Stimulated activated CD8-positive, alpha-beta memory T cell treated with anti-CD3 and anti-CD28 coated beads, Interleukin-7, amount 100 ng/mL, for 1 hour (primary cell): ENCODE measurements at places on chromosomes 11 and 22.
A peak's percentile ranks its signal among the peaks of the same experiment; 100 is the strongest.

DNA sequence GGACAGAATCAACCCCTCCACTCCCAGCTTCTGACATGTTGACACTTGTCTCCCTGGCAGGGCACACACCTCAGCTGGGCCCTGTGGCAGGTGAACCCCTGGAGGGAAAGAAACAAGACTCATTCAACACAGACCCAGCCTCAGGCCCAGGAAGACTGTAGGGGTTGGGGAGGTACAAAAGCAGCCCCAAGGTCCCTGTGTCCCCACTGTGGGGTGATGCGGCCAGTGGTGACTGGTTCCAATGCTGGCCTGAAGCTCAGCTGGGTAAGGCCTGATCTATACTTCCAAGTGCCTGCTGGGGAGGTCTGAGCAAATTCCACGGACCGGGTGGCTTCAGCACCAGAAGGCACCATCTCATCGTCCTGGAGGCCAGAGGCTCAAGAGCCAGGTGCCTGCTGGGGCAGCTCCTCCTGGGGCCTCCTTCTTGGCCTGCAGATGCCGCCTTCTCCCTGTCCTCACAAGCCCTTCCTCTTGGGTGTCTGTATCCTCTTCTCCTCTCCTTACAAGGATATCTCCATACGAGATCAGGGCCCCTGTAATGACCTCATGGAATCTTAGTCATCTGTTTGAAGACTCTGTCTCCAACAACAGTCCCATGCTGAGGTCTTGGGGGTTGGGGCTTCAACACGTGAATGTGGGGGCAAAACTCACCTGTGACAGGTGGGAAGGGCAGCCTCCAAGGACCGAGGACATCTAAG lies 1492.1 kb downstream of the BRD1 start:
- no peak for DNase-seq

- DNase-seq = no peak
These were observed 81.3 kb downstream of the C22orf31 start for GRCh38 chr22:28980326-28980725.

DNA sequence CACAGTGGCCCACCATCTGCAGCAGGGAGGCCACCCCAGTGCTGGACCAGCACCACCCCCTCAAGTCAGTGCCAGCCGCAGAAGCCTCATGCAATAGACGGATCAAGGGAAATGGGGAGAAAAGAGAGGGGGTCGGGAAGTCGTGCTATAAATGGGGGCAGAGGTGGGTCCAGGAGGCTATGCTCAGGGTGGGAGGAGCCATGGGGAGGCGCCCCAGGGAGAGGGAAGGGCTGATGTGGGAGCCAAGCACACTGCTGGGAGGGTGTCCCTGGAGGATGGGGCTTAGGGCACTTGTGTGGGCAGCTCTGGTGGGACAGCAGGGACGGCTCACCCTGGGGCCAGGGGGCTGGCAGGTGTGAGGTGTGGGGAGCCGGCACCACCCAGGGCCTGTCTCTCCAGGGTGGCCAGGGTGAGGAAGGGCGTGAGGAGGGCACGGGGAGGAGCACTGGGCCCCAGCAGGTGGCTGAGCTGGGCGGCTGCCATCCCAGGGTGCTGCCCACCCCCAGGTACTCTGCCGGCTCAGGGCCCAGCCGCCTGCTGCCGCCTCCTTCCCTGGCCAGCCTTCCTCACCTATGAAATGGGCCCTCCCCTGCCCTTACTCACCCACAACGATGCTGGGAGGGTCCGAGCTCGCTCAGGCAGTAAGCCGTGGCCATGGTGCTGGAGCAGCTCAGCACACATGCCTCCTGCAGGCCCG lies 18.0 kb downstream of the PHLDA2 start:
- no peak for DNase-seq

DNA sequence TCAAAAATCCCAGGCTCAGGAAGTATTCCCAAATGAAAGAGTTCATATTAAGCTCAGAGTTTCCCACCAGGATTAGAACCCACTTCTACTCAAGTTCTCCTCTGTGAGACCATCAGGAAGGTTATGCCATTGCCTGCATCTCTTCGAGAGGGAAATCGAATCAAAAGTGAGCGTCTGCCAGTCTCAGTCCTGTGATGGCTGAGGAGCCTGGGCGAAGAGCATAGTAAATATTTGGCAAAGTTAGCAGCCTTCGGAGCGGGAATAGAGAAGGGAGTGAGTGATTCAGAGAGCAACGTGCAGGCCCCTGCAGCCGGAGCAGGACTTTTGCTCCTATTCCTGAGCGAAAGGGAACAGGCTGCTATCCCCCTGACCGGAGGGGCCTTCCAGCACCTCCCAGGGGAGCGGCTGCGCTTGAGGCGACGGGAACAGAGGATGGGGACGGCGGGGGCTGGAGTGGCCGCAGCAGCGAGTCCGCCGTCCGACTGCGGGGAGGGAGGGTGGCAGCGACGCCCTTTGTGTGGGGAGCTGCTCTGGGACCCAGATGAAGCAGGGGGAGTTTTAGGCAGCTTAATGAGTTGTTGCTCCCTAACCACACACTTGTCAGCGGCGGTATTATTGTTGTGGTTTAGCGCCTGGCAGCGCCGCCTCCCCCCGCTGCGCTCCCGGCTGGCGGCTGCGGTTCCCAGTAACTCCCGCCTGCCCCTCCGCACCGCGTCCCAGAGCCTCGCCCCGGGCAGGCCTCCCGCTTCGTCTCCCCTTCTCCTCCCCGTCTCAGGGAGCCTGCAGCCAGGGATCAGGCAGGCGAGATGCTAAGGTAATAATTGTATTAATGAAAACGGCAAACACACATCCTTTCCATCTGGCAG lies 21.7 kb upstream of the NRGN start:
- no peak for DNase-seq

DNA sequence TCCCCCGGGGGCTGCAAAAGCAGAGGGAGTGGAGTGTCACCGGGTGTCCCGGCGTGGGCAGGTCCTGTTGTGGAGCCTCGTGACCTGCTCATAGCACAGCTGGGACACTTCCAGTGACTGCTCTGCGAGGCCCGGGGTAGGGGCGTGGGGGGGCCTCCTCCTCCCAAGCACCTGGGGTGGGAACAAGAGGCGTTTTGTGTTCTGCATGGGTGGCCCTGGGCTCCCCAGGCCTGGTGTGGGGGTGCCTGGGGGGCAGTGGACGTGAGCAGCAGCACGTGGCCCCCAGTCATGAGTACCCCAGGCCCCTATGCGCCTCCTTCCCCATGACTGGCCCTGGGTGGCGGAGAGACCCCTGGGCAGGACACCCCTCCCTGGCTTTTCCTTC lies 104.7 kb downstream of the KCNQ1 start:
- no peak for DNase-seq

GRCh38 chr22:29887358-29887757 lies 4.4 kb downstream of the MTMR3 start:
- no peak for DNase-seq

DNA sequence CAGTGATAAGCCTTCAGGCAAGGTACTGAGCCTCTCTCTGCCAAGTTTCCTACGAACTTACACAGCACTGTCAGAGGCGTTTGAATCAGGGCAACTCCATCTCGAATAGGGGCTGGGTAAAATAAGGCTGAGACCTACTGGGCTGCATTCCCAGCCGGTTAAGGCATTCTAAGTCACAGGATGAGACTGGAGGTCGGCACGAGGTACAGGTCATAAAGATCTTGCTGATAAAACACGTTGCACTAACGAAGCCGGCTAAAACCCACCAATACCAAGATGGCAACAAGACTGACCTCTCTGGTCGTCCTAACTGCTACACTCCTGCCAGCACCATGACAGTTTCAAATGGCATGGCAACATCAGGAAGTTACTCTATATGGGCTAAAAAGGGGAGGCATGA lies 20.4 kb upstream of the POGLUT3 start:
- DNase-seq = no peak

DNA sequence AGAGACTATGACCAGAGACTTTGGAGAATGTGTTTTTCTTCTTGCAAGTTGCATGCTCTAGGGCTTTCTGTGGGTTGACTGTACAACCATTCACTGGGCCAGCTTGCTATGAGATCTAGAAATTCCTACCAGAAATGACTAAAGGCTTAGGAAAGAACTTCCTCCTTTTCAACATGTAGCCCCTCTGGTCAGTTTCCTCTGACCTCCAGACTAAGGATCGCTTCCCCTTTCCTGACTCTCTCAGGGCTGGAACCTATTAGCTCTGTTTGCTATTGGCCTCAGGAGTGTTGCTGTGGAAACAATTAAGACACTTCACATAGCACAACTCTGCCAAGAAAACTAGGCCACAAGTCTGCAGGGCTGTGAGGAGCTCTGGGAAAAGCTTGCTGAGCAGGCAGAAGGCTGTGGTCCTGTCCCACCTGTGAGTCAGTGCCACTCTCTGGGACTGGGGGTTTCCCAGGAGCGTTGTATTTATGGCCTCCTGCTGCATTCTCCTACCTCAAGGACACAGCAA lies 10.7 kb downstream of the CRY2 start:
- no peak for DNase-seq

GRCh38 chr22:41642331-41643110 lies 21.4 kb downstream of the XRCC6 start:
- DNase-seq = no peak

- no peak for DNase-seq
These were observed 583.8 kb downstream of the SOX6 start for GRCh38 chr11:15772547-15772946.

DNA sequence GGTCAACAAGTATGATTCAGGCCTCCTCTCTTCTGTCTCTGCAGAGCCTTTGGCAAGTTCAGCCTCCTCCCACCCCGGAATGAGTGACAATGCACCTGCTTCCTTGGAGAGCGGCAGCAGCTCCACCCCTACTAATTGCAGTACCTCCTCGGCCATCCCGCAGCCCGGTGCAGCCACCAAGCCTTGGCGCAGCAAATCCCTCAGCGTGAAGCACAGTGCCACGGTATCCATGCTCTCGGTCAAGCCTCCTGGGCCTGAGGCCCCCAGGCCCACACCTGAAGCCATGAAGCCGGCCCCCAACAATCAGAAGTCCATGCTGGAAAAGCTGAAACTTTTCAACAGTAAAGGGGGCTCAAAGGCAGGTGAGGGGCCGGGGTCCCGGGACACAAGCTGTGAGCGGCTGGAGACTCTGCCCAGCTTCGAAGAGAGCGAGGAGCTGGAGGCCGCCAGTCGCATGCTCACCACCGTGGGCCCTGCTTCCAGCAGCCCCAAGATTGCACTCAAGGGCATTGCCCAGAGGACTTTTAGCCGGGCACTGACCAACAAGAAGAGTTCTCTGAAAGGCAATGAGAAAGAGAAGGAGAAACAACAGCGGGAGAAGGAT lies 220.6 kb downstream of the NAV2 start:
- DNase-seq = no peak

DNA sequence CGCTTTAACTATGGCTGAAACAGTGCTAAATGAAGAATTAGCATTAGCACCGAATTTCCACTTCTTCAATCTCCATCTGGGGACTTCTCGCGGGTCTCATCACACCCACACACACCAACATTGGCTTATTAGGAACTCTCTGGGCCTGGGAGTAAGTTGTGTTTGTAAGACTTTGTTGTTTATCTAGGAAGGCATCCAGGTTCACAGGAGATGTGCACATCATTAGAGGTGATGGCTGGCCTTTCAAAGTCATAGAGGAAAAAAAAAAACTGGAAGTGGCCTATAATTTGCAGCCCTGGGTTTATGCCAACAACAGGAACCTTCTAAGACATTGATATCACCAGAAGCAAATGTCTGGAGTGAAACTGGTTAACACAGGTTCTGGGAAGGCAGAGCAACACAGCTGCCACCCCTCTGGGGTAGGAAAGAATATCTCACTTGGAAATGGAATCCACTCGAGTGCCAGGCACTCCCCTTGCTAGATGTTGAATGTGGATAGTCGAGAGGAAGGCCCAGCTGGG lies 84.5 kb downstream of the TRAF6 start:
- DNase-seq = no peak

DNA sequence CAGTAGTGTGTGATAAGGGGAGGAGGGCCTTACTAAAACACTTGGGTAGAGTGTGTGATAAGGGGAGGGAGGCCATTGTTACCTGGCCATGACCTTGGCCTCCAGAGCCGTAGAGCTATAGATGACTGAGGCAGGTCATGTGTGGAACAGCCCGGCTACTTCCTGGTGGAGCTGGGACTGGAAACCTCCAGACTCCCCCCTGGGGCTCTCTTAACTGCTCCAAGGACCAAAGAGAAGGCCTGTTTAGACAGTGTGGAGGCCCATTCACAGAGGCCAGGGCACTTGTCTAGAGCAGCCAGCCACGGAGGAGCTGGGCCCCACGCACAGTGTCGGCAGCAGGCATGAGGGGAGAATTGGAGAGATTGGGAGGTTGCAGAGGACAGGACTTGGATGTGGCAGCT lies 12.5 kb upstream of the MICALL1 start:
- no peak for DNase-seq

GRCh38 chr11:40434926-40435325 lies 1024.5 kb downstream of the LRRC4C start:
- DNase-seq = no peak

GRCh38 chr11:2681408-2682145 lies 18.2 kb downstream of the KCNQ1OT1 start:
- DNase-seq = no peak

DNA sequence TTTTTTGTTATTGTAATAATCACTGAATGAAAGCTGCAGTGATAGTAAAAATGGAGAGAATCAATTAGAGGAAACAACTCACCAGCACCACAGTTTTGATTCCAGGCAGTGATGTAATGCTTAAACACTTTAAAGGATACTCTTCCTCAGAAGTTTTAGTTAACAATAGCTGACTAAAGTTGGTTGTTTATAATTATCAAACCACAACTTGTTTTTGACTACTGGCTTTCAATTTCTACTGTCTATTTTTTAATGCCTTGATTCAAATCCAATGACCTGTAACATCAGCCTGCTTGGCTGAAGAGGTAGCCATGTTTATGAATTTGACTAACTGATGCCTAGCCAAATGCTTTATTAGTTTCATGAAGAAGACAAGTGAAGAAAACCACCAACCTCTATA lies 18.2 kb upstream of the CASP12 start:
- DNase-seq = no peak

GRCh38 chr11:104968856-104969776 lies 742 bp upstream of the CASP4 start:
- DNase-seq = no peak

DNA sequence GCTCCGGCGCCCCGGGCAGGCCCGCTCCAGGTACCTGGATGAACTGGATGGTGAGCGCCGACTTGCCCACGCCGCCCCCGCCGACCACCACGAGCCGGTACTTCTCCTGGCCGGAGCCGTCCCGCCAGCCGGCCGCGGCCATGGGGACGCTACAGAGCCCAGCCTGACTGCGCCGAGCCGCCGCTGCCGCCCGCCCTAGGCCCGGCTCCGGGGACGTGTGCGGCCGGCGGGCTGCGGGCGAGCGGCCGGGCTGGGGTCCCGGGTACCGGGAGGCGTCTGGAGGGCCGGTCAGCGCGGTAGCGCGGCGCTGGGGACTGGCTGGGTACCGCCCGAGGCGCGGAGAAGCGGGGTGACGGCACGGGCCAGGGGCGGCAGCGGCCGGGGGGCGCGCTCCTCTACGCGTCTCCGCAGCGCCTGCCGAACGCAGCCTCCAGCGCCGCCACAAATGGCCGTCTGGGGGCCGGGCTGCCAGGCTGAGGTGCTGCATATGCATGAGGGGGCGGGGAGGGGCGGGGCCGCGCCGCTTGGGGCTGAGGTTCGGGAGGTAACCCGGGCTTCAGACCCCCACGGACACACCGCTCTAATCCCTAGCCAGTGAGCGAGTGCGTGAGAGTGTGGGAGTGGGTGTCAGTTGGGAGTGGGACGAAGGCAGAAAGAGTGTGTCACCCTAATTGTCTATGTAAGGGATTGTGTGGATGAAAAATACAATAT lies at the start of gene RRAS2:
Gene RRAS2, minus strand, starts transcription at position 455 of the 711 bp plus-strand sequence. Its CDS starts 313 bp downstream, at position 142.
- DNase-seq = peak; percentile 63
